ENCODE measurements at places on chromosomes 12 and 14.

DNA sequence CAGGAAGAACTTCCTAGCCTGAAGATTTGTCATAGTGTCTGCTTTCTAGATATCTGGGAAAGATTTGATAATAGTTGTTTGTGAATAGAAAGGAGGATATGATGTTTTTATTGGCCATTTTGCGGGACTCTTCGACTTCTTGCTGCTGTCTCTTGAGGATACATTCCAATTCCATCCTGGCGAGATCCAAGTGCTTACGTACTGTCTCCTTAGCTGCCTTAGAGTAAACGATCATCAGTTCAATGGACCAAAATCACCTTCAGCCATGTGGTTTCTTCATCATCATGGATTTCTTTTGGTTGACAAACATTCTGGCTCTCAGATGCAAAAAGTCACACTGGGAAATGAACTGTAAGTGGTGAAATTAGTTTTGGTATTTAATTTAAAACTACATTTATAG lies 82.7 kb upstream of the SCN8A start:
- DNase-seq = no peak

DNA sequence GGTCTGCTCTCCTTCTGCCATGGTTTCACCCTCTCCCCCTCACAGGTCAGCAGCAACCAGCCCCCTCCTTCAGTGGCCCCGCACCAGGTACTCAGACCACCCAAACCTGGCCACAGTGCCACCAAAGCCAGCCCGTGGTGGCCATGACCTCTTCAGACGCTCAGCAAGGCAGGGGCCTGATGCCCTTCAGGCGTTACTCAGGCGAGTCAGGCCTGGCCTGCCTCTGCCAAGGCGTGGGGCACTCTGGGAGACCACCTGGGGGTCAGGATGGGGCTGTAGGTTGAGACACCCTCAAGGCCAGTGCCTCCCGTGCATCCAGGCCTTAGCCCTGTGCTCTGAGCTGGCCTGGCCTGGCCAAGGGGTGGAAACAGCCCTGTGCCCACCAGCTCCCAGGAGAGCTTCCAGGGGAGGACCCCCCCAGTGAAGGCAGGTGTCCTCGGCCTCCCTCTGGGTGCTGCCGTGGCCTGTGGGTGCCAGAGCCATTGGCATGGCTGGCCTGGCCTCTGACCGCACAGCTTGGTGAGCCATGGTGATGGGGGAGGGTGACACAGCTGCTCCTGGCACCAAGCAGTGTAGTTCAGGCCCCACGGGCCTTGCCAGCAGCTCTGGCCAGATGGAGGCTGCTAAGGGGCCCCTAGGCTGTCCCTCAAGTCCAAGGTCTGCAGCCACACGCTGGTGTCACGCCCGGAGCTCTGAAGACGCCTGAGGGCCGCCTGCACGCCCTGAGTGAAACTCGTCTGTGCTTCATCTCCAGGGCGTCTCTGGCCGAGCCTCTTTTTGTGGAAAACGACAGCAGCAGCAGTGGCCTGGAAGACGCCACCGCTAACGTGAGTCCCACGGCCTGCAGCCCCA lies 15.1 kb downstream of the XRCC3 start:
- DNase-seq = no peak

DNA sequence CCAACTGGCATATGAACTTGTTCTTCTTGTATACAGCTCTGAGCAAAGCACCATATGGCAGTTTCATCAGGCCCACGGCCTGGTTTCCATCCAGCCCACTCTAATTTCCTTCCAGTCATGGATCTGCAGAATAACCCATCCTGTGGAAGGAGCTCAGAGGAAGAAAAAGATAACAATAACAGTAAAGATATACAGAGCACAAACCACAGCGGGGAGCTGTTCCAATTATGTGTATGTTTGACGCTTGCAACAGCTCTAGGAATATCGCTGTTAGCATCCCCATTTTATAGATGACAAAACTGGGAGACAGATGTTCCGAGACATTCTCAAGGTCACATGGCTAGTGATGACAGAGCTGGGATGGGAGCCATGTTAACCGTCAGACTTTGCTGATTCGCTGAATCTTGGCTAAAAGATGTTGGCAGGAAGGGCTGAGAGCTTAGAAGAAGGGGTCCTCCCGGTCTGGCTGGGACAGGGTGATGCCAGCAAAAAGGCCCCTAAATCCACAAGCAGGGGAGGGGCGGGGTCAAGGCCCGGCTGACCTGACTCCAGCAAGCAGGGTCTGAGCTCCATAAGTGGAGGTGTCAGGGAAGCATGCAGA lies 34.4 kb upstream of the CIPC start:
- no peak for DNase-seq

DNA sequence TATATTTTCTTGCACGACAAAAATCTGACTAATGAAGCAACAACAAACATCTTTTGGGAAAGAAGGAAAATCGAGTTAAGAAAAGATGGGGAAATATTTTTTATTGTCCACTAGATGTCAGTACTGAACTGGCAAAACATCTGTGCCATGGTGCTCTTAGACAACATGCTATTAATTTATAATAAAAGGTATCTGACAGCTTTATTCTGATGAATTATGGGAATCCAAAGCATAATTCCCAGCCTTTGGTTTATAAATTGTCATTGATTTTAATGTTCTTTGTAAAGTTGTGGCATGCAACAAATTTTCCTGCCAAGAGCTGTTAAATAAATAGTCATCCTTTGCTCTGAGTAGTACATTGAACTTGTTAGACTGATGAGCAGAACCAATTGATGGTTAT lies 231.2 kb downstream of the ETNK1 start:
- no peak for DNase-seq

GRCh38 chr14:24053548-24054323 lies 1.9 kb downstream of the CARMIL3 start:
- no peak for DNase-seq

GRCh38 chr12:51529651-51529970 lies 61.4 kb upstream of the SCN8A start:
- DNase-seq = no peak

Data from COR-L47 (cell line).